NCI-H345 (cell line): ENCODE measurements at places on chromosomes 16 and 17.
A peak's percentile ranks its signal among the peaks of the same experiment; 100 is the strongest.

- no peak for DNase-seq
Measured at GRCh38 chr17:512311-512710, 159.7 kb upstream of the RPH3AL start.

DNA sequence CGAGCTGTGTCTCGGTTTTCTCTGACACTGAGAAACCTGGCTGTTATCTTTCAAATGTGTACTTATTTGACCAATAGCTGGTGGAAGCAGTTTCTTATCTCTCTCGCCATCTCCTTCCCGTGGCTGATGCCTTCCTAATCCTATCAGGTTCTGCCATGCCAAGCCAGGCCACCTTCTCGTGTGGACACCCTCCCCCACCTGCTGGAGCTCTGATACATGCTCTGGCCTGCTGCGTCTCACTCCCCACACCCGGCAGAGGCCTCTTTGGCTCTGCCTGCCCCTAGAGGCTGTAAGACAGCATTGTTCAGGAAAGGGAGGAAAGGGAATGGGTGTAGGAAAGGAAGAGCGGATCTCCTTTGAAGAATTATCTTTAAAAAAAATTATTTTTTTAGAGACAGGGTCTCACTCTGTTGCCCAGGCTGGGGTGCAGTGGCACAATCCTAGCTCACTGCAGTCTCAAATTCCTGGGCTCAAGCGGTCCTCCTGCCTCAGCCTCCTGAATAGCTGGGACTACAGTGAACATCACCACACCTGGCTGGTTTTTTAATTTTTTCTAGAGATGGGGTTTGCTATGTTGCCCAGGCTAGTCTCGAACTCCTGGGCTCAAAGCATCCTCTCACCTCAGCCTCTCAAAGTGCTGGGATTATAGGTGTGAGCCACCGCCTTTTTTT lies 7.5 kb upstream of the ARMC5 start:
- DNase-seq: peak; percentile 56

DNA sequence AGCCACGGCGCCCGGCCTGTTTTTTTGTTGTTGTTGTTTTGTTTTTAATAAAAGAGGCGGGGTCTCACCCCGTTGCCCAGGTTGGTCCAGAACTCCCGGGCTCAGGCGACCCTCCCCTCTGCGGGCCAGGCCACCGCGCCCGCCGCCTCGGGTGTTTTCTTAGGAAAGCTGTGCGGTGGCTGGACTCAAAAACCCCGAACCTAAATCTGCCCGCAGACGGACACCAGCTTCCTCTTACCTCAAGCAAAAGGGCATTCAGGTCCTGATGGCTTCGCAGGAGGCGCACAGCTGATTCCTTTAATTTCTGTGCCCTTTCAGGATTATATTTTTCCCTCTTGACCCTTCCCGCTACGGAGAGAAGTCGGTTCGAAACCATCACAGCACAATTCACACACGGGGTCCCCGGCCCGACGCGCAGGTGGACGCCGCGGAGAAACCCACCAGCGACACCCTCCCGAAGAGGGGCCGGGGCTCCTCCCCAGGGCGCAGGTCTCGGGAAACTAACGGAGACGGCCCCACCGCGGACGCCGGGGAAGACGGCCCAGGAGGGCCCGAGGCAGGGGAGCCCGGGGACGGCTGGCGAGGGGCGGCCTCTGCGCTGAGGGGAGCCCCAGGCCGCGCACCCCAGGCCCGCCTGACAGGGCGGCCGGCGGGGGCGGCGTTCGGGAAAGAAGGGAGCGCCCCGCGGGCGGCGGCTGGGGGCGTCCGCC lies 653 bp downstream of the FANCA start:
- DNase-seq: no peak

DNA sequence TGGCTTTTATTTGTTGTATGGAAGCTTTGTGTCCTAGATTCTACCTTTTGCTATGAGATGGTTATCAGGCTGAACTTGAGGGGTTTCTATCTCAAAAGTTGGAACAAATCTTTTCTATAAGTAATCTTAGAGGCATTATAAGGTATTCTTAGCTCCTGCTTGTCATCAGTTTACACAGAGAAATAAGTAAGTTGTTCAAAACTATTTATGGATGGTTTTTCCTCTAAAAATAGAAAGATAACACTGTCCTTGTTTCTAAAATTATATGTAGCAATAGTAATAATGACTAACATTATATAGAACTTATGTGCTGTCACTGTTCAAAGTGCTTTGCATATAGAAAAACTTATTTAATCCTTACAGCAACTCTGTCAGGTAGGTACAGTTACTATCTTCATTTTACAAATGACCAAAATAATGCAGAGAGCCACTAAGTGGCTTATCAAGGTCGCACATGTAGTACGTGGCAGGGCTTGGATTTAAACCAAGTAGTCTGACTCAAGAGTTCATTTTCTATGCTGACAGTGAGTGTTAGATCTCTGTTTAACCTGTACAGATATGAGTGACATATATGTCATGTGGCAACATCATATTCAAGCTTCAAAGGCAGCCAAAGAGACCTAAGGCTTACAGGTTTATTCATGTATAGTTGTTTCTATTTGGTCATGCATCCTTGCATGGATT lies 59.0 kb downstream of the PHKB start:
- no peak for DNase-seq

DNA sequence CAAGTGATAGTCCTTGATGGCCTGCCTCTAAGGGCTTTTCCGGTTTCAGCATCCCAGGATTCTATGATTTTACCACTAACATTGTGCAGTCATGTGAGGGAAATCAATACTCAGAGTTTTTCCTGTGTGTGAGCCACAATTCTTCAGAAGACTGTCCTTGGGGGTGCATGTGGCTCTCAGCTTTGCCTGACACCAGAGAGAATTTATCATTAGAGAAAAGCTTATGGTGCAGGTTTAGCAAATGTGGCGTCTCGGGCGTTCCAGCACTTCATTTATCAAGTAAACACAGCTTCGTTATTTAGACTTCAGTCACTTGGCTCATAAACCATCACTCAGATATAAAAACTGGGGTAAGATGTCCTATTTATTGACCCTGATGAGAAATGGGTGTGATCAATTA lies 62.8 kb downstream of the SPACA3 start:
- no peak for DNase-seq

DNA sequence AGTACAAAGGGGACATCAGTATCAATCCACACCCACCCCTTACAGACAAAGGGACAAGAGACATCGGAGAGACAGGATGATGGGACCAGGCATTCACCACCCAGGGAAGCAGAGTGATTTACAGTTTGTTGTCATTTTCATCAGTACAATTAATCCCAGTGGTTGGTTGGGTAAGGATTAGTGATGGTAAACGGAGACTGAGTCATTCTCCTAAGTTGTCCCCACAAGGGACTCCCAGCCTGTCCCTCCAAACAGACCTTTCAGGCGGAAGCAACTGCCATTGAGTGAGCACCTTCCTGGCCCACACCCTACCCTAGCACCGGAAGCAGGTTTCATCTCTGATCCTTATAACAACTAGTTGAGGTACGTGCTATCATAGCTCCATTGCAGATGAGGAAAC lies 11.2 kb downstream of the PPL start:
- DNase-seq: no peak

DNA sequence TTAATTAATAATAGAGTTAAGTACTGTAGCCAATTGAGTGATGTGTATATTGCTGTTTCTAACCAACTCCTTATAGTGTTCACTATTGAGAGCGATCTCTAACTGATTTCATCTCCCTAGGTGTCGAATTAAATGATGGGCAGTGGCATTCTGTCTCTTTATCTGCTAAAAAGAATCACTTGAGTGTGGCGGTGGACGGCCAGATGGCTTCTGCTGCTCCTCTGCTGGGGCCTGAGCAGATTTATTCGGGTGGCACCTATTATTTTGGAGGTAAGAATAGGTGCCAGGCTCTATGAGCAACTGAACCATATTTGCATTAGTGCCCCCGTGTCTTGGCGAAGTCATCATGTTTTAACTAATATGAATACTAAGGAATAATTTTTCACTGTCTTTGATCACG lies 184.6 kb downstream of the CNTNAP4 start:
- DNase-seq: no peak

DNA sequence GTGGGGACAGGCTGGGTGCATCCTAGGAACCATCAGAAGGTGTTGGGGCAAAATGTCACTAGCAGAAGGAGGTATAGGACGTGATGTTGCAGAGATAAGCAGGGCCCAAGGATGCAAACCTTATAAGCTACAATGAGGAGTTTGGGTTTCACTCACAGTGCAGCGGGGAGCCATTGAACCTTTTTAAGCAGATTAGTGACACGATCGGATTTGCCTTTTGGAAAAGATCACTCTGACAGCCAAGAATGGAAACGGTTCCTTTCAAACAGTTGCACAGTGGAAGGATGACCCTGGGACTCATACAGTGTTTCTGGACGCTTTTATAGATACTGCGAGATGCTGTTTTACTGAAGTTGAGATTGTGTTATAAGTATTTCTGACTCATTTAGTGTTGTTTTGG lies 131.8 kb upstream of the CACNG3 start:
- no peak for DNase-seq

DNA sequence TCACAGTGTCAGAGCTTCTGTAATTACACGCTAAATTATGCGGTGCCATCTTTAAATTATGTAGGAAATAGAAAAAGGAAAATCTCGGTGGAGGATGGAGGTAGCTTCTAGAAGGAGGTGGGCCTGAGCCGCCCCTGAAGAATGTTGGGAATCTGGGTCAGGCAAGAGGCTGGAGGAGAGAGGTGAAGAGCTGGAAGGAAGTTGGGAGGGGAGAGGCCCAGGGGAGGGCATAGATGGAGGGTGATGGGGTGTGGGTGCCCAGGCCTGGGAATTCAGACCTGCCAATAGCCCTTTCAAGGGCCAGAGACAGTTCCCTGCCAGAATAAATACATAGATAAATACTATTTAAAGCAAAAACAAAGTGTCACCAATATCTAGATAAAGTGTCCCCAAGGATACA lies 415.0 kb upstream of the HSBP1 start:
- DNase-seq: no peak

DNA sequence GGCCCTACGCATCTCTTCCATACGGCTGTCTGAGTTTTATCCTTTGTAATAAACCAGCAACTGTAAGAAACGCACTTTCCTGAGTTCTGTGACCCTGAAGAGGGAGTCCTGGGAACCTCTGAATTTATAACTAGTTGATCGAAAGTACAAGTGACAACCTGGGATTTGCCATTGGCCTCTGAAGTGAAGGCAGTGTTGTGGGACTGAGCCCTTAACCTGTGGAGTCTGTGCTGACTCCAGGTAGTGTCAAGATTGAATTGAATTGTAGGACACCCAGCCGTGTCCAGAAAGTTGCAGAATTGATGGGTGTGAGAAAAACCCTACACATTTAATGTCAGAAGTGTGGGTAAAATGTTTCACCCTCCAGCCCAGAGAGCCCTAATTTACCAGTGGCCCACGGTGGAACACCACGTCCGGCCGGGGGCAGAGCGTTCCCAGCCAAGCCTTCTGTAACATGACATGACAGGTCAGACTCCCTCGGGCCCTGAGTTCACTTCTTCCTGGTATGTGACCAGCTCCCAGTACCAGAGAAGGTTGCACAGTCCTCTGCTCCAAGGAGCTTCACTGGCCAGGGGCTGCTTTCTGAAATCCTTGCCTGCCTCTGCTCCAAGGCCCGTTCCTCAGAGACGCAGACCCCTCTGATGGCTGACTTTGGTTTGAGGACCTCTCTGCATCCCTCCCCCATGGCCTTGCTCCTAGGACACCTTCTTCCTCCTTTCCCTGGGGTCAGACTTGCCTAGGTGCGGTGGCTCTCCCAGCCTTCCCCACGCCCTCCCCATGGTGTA lies 1.5 kb downstream of the GAA start:
- no peak for DNase-seq

GRCh38 chr16:89153848-89154271 lies 17.7 kb upstream of the CDH15 start:
- DNase-seq: no peak

- no peak for DNase-seq
Measured at GRCh38 chr16:50683689-50684374, 2.7 kb upstream of the SNX20 start.

- DNase-seq: no peak
Measured at GRCh38 chr17:21303441-21304065, 19.0 kb downstream of the MAP2K3 start.

- peak; percentile 34 for DNase-seq
Measured at GRCh38 chr17:49434821-49435670, 20.4 kb upstream of the PHB1 start.

GRCh38 chr17:40607641-40608040 lies 40.0 kb downstream of the SMARCE1 start:
- DNase-seq: no peak

- no peak for DNase-seq
Measured at GRCh38 chr16:69328854-69329316, 1.5 kb downstream of the PDF start.

DNA sequence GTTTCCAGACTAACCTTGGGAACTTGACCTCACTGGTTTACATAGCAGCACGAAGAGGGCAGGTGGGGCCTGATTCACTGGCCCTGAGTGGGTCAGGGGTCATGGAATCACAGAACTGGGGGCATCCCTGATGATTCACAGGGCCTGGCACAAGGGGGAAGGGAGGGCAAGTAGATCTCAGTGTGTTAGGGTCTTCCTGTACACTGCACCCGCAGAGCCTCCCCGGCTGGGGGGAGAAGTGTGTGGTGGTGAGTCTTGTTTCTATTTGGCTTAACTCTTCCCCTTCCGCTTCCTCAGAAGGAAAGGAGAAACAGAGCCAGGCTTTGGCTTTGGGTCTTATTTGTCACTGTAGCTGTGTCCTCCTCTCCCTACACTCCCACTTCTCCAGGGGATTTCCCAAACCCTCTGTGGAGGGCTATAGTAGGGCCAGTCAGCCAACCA lies 3.7 kb downstream of the STARD3 start:
- no peak for DNase-seq

- DNase-seq: no peak
Measured at GRCh38 chr17:62707425-62707739, 79.9 kb downstream of the MRC2 start.

- DNase-seq: peak; percentile 74
Measured at GRCh38 chr16:82229800-82230619, 60.0 kb upstream of the MPHOSPH6 start.

DNA sequence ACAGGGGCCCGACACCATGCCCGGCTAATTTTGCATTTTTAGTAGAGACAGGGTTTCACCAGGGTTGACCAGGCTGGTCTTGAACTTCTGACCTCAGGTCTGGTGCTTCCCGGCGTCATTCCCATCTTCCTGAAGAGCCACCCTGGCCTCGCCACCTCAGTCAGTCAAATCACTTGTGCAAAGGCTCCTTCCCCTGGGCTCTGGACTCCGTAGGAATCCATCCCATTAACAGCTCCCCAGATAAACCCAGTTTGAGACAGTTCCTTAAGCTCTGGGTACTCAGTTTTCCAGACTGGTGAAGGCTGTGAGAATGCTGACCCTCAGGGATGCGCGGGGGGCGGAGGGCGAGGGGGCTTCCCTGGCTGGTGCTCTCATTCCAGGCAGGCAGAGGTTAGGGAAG lies 39.5 kb downstream of the MRM1 start:
- DNase-seq: no peak
